ENCODE measurements at places on chromosomes 11 and 22.

DNA sequence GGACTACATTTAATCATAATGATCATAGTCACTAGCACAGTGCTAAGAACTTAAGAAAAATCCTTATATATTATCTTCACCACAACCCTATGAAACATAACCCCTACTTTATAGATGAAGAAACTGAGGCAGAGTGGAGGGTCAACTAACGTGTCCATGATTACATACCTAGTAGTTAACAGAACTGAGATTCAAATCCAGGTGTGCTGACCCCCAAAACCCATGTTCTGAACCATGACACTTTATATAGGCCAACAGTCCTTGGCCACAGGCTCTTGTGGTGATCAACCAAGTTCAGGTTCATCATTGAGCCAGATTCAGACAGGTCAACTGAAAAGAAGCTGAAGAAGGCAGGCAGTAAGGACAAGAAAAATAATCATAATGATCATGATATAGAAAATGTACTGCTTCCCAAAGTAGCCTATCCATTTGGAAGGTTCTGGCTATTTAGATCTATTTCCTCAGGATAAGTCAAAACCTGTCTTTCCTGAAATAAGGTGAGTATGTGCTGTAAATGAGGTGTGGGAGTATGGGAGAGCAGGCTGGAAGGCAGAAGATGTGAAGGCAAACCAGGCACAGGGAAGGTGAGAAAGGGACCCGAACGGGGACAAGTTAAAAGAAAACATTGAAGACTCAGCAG is 39.7 kb downstream of the MAPK1 start:
- DNase-seq = no peak

- DNase-seq = no peak
Observed at GRCh38 chr11:118915941-118916841, 9.5 kb downstream of the BCL9L start.

- no peak for DNase-seq
Observed at GRCh38 chr22:49673048-49673447, 154.6 kb downstream of the BRD1 start.

GRCh38 chr11:90779098-90779497 is 556.2 kb upstream of the CHORDC1 start:
- DNase-seq = no peak

GRCh38 chr11:8070417-8071115 is 10.4 kb upstream of the TUB start:
- DNase-seq = no peak
